Motor neuron (in vitro differentiated cells): ENCODE measurements at places on chromosomes 16 and 17. TPM values are rescaled to one million over a fixed set of nuclear protein-coding genes. Genes with fewer than 3 reads are reported as not detected.
A peak's percentile ranks its signal among the peaks of the same experiment; 100 is the strongest.

- ATAC-seq = peak; percentile 26
These were observed 52.8 kb downstream of the SOX9 start for GRCh38 chr17:72173499-72174116.

DNA sequence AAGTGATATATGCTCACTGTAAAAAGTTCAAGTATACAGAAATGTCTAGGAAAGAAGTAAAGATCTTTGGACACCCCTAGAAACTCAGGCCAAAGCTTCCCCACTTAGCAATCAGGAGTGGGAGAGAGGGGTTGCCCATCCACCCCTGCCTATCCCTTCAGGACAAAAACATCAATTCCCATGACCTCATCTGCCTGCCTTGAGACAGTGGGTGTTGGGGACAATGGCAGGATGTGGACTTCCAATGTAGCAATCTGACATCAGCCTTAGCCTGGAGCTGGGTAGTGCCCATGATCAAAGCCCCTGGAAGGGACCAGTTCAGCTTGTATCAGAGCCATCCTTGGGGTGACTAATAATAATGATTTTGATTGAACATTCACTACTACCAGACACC lies 18.1 kb downstream of the ITPRIPL2 start:
- no peak for ATAC-seq

The C16orf46 gene
- total RNA-seq = 5.9 and 8.4 TPM in 2 replicates

- no peak for ATAC-seq
These were observed 94.7 kb upstream of the MPHOSPH6 start for GRCh38 chr16:82264756-82265155.

DNA sequence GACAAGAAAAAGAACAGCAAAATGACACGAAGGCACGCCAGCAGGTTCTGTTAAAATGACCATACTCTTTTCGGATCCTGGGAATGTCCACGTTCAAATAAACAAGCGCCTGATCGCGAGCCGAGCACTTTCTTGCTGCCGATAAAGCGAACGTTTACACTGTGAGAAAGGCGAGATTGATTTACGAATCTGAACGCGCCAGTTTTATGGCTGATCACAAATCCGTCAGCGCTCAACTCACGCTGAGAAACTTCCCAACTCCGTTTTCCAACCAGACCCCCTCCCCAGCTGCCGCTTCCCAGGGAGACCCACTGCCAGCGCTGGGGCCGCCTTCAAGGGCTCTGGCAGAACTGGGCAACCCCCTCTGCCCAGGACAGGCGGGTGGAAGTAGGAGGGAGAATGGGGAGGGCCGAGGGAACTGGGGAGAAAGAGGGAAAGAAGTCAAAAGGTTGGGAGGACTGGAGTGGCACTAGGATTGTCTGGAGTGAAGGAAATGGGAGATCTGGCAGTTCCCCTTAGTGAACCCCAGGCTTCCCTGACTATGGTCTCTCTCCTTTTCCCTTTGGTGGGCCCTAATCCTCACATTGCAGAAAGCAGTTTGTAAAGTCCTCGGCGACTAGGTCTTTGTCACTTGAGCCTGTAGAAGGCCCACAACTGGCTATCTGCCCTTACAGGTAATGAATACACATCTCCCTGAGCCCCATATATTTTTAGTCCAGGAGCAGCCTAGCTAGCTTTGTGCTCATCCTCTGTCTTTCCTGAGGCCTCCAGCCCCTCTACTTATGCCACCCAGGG lies 6.9 kb downstream of the HOXB4 start:
- ATAC-seq = no peak

The KRT39 gene
- 0.59 TPM in 1 of 2 replicates, not detected in the other for total RNA-seq

The SBK1 gene
- total RNA-seq = 33.2 and 35.7 TPM in 2 replicates

- no peak for ATAC-seq
These were observed 2.8 kb downstream of the MYCBPAP start for GRCh38 chr17:50511058-50511457.

DNA sequence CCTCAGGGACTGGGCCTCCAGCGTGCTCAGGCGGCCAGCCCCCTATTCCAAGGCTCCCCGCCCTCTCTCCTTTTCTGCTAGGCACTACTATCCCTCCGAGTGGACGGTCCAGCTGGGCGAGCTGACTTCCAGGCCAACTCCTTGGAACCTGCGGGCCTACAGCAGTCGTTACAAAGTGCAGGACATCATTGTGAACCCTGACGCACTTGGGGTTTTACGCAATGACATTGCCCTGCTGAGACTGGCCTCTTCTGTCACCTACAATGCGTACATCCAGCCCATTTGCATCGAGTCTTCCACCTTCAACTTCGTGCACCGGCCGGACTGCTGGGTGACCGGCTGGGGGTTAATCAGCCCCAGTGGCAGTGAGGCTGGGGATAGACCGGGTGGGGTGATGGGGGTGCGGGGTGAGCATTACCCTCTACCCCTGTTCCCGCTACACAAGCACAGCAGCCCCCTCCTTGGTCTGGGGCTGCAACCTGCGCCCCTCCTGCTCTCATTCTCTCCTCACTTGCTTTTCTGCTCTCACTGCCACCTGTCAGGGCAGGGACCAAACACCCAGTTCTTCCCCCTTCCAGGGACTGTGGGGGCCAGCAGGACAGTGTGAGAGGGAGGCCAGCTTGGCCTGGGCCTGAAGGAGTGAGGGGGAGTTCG lies 1.1 kb downstream of the PRSS41 start:
- no peak for ATAC-seq

The PITPNC1 gene
- 21.6 and 22.2 TPM in 2 replicates for total RNA-seq

DNA sequence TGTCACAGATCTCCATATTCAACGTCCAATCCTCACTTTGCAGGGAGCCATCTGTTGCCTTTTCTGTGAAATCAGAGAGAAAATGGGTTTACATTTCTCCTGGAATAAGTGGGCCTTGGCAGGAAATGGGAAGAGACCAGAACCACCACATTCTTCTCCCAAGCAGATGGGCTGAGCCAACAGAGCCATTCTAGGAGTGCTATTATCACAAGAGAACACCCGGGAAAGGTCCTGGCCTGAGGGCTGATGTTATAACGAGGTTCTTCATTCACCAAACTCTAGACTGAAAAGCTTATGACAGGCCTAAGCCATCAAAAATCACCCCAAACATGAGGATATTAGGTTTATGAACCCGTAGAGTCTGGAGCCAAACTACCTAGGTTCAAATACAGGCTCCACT lies 64.7 kb downstream of the TOM1L2 start:
- no peak for ATAC-seq

The C17orf78 gene
- 0.81 and 0.93 TPM in 2 replicates for total RNA-seq

DNA sequence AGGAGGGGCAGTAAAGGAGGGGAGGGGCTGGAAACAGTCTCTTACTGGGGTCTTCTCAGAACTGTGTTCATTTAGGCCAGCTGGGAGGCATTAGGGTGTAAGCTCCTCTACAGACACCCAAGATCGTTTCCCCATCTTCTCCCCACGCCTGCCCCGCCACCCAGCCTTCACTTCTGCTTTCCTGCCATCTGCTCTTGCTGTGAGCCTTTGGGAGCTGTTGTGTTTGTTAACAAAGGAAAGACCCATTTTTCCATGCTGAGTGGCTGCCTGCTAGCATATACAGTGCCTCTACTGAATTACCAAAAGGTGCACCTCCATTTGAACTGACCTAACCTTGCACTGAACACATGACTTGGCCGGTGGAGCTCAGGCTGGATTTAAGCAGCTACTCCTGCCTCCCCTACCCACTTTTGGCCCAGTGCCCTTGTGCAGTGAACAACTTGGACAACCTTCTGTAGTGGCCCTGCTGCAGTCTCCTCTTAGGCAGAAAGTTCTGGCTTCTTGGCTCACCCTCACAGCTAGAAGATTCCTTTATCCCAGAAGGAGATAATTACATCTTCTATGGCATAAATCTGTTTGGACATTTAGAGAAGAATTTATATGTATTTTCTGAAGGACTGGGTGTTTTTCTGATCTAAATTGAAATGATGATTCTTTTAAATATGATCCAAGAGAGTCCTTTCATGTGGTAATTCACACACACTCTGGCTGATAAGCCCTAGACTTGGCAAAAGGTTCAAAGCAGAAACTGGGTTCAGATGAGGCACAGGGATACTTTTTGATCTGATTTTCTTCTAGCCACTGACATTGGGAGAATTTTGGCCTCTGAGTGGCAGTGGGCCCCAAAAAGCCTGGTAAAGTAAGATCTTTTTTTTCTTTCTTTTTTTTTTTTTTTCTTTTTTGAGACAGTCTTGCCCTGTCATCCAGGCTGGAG lies 81.9 kb upstream of the HNF1B start:
- no peak for ATAC-seq

The LGALS9B gene
- not detected in 2 replicates for total RNA-seq

The PERCC1 gene
- 0.23 and 0.29 TPM in 2 replicates for total RNA-seq

The COA3 gene
- total RNA-seq = 114 and 116 TPM in 2 replicates

GRCh38 chr17:45676695-45677094 lies 107.4 kb upstream of the CRHR1 start:
- no peak for ATAC-seq

- ATAC-seq = peak; percentile 91
These were observed 535.1 kb downstream of the CDH11 start for GRCh38 chr16:64586781-64587180.

- no peak for ATAC-seq
These were observed 59.4 kb upstream of the ALOX12 start for GRCh38 chr17:6936370-6937028.

- no peak for ATAC-seq
These were observed 61.7 kb downstream of the KCNJ2 start for GRCh38 chr17:70230850-70231640.

- no peak for ATAC-seq
These were observed 7.1 kb downstream of the PRSS53 start for GRCh38 chr16:31081428-31082351.

- ATAC-seq = no peak
These were observed 32.1 kb downstream of the WSB1 start for GRCh38 chr17:27326051-27326450.

DNA sequence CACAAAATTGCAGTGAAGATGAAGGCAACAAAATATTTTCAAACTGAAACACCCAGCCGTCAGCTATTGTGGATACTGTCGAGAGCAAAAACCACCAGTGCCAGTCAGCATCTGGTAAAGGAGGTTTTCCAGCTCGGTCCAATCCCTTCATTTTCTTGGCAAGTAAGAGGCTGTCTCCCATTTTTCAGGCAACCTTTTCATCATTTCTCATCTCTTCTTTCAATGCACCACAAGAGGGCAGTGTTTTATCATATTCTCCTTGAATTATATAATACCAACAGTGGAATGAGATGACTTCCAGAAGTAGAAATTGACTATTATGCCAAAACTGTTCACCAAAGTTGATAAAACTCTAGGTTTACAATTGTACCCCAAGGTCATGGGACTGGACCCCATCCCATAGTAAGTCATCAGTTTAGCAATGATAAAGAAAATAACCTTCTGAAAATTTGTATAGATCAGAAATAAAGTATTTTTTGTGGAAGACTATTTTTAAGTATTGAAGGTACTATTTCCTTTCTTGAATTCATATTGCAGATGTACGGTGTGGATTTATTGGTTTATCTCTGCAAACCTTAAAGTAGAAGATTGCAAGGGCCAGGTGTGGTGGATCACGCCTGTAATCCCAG lies 16.8 kb downstream of the NQO1 start:
- peak; percentile 70 for ATAC-seq

DNA sequence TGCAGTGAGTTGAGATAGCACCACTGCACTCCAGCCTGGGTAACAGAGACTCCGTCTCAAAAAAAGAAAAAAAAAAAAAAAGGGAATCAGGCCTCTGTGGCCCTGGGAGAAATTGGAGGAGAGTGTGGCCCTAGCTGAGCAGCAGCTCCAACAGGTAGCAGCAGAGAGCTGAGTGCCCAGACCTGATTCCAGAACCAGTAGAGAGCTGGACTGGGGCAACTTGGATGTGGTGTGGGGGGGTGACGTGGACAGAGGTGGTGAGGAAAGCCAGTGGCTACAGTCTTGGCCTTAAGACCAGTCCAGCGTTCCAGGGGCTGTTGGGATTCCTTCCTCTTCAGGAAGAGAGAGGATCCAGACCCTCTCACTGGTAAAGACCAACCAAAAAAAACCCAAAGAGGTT lies 1.7 kb downstream of the HSPB9 start:
- ATAC-seq = no peak

GRCh38 chr17:78013683-78014467 lies 55.4 kb downstream of the TNRC6C start:
- ATAC-seq = peak; percentile 41

DNA sequence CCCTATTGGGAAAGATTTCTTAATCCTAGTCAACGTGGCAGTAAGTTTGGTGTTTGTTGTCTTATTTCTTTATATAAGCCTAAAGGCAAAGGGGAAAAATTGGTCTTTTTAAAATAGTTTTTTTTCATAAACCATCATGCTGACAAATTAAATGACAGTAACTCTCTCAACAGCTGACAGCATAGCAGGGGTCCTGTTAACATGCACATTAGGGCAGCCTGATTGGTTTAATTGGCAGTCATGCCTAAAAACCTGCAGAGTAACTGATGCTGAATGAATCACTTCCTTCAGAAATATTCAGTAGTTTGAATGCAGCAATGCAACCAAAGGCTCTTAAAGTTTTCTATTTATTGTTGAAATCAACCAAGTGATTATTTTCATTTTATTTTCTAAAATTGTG lies 85.4 kb downstream of the ITFG1 start:
- ATAC-seq = no peak

- peak; percentile 71 for ATAC-seq
These were observed 46.7 kb downstream of the MAP2K6 start for GRCh38 chr17:69460963-69461922.

The GTF3C1 gene
- total RNA-seq = 41.2 and 48.2 TPM in 2 replicates

DNA sequence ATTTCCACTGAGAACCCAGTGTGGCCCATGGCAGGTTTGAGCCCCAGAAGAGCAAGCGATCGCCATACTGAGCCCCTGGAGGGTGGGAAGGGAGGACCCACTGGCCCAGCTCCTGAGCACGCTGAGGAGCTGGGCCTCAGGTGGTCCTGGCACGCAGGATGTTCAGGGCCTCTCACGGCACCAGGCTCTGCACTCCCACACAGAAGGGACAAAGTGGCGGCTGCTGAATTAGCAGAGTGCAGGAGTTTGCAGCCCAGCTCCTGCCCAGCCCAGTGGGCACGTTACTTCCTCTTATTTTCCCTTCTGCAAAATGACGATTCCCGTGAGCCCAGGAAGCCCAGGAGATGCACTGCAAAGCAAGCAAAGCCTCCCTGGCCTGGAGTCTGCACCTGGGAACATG lies 42.3 kb upstream of the MTSS2 start:
- no peak for ATAC-seq
